ENCODE measurements at places on chromosomes 13 and 19. TPM values are rescaled to one million over a fixed set of nuclear protein-coding genes. Genes with fewer than 3 reads are reported as not detected.
A peak's percentile ranks its signal among the peaks of the same experiment; 100 is the strongest.

GRCh38 chr13:51058461-51059167 lies 52.5 kb downstream of the C13orf42 start:
- no peak for DNase-seq

DNA sequence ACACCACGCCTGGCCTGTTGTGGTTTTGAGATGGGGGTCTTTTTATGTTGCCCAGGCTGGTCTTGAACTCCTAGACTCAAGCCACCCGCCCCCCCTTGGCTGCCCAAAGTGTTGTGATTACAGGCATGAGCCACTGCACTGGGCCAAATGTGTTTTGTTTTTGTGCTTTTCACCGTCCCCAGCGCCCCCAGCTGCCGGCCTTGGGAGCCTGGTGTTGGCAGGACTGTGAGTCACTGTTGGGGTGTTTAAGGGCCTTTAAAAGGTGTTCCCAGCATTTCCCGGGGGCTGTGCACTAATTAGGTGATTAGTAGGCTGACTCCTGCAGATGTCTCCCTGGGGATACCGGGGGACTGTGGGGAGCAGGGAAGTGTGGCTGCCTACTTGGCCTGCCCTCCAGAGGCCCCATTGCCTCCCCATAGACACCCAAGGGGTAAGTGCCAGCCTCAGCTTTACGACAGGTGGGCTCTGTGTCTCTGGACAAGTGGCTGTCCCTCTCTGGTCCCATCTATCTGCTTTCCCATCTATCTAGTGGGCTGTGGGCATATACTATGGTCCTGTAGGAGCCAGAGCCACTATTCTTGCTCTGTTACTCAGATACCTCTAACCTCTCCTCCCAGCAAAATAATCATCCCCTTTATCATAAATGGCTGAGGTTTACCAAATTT lies 11.8 kb upstream of the TLE5 start:
- no peak for DNase-seq

DNA sequence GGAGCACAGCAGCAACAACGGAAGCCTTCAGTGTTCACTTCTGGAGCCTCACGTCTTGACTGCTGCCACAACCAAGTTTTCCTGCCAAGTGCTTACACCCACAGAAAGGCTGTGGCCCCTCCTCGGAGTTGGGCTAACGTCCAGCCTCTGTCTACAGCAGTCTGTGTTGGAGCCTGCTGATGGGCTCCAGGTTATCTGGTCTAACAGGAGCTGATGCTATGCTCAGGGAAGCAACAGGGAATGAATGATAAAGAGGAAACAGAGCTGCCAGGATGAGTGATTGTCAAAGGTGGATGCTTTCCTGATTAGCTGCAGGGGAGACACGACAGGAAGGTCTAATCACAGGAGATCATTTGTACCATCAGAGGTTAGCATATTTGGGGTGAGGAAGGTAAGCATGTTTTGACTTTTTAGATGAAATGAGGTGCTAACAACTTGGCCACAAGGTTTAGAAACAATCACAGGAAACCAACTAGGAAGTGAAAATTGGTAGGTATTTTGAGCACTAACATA lies 53.8 kb upstream of the RCBTB2 start:
- peak; percentile 29 for DNase-seq

GRCh38 chr13:28872427-28873176 lies 52.5 kb downstream of the MTUS2 start:
- no peak for DNase-seq

DNA sequence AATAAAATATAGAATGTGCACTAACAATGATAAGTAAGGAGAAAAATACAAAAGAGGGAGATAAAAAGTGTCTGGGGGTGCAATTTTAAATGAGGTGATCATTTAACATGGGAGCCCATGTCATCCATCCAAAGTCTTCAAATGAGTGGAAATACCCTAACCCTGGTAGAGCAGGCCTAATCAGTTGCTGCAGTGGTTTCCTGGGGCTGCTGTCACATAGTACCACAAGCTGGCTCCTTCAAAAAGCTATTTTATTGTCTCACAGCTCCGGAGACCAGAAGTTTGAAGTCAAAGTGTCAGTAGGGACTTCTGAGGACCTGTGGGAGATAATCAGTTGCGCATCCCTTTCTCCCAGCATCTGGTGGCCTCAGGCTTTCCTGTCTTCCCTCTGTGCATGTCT lies 717.9 kb downstream of the DIAPH3 start:
- DNase-seq: no peak

GRCh38 chr19:10285393-10285792 lies 1.4 kb upstream of the ICAM4 start:
- no peak for DNase-seq

- DNase-seq: no peak
These were observed 26.9 kb downstream of the RAP2A start for GRCh38 chr13:97460853-97461252.

GRCh38 chr13:35855531-35856019 lies 275.6 kb downstream of the DCLK1 start:
- peak; percentile 20 for DNase-seq

DNA sequence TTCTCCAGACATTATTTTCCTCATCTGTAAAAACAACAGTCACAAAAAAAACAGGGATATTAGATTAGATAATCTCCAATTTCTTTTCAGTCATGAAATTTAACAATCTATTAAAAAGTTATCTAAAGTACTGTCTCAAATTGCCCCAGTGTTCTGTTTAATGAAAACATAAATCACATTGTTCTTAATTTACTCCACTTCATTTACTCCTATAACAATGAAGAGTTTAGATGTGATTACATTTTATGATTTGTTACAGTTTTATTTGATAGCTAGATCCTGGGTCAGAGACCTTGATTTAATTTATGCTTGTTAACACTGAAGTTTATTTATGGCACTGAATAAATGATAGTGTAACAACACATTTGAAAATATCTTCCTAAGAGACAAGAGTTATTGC lies 230.2 kb upstream of the TRPC4 start:
- no peak for DNase-seq

DNA sequence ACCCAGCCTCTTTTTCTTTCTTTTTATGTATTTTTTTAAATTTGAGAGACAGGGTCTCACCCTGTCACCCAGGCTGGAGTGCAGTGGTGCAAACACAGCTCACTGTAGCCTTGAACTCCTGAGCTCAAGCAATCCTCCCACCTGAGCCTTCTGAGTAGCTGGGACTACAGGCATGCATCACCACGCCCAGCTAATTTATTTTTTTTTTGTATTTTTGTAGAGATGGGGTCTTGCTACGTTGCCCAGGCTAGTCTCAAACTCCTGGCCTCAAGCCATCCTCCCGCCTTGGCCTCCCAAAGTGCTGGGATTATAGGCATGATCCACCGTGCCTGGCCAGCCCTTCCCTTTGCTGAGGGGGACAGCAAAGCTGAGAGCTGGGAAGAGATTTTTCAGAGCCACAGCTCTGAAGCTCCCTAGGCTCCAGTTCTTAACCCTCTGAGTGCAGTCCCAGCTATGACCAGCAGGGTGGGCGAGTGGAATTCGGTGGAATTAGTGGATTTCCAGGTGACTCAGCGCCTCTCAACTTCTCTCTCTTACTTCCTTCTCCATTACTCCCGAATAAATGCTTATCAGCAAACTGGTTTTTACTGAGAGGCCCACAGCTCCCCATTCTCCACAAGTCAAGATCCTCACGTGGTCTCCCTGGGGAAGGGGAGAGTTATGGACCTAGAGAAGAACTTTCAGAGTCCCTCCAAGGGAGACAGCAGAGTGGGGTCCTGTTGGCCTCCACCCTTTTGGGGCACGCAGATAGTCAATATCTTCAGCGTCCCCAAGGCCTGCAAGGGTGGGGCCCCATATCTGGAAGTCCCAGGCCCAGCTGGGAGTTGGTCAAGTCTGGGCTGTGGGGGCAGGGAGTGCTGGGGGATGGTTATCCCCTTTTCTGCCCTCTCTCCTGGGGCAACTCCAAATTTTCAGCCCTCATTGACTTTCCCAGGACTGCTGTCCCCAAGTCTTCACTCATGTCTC lies 1.2 kb downstream of the BLVRB start:
- DNase-seq: peak; percentile 74

DNA sequence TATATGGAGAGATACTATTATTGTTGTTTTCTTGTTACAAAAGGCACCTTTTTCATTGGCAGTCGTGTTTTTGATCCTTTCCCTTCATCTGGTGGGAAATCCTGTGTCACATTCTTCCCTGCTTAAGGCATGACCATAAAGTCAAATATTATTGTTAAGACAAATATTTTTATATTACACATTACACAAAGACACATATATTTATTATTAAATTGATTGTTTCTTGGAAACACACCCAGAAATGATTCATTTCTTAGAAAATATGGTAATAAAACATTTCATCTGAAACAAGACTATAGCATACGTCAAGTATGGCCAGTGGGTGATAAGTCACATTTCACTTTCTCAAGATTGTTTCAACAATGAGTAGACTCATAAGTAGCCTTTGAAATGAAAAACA lies 77.3 kb downstream of the KCTD12 start:
- no peak for DNase-seq

GET3 gene
- 71.5 TPM for total RNA-seq

RNF17 gene
- total RNA-seq: not detected

GRCh38 chr13:45828256-45828968 lies 23.1 kb downstream of the SIAH3 start:
- DNase-seq: no peak

GRCh38 chr13:43329702-43330101 lies 306.3 kb downstream of the DNAJC15 start:
- DNase-seq: no peak

FAM216B gene
- not detected for total RNA-seq

FSD1 gene
- total RNA-seq: 27.7 TPM

- DNase-seq: peak; percentile 88
These were observed 53.6 kb upstream of the ZNF254 start for GRCh38 chr19:24033301-24033962.
